ENCODE measurements at places on chromosomes 11 and 22.

DNA sequence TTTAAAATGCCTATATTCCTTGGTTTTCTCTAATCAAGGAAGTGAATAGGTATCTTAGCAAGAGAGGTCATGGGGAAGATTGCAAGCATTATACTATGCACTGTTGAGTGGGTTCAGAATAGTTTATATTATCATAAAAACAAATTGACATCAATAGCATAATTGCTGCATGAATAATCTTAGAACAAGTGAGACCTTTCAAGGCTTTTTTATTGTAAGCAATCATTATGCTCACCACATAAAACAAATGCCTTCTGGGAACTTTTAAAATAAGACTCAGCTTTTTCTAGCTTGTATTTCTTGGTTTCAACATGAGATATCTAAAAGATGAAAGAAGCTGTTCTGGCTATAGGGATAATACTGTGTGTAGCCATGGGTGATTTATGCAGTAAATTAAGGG is 135.6 kb upstream of the ZC3H12C start:
- no peak for DNase-seq

GRCh38 chr11:2992997-2993325 is 832 bp upstream of the NAP1L4 start:
- no peak for DNase-seq

- no peak for DNase-seq
Measured at GRCh38 chr11:65549096-65549495, 9.1 kb downstream of the LTBP3 start.

DNA sequence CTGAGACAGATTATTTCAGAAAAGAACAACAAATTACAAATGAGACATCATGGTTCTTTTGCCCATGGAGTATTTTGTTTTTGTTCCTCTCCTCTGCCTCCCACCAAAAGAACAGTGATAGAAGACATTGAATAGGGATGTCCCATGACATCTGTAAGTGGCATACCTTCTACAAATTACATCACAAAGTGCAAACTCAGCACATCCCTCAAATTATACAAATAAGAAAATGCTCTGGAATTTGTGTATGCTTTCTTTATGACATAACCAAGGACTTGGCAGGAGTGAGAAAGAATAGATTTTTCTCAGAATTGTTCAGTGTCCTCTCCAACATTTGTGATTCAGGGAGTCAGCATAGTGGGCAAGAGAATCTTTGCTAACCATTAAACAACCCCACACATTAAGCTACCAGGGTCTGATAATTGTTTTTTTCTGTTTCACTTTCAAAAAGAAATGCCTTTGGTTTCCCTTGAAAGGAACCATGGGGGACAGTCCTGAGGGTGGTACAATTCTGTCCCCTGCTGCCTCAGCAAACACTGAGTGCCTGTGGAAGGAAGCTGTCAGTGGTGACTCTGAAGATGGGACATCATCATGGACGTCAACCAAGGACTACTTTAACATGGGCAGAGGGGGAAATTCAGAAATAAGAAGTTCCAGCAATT is 430.3 kb downstream of the AASDHPPT start:
- no peak for DNase-seq

GRCh38 chr22:45009606-45010531 is at the start of gene PHF21B:
Gene PHF21B (minus strand): TSS chr22:45010005. CDS start chr22:45009549, 456 bp downstream.
- DNase-seq: no peak

DNA sequence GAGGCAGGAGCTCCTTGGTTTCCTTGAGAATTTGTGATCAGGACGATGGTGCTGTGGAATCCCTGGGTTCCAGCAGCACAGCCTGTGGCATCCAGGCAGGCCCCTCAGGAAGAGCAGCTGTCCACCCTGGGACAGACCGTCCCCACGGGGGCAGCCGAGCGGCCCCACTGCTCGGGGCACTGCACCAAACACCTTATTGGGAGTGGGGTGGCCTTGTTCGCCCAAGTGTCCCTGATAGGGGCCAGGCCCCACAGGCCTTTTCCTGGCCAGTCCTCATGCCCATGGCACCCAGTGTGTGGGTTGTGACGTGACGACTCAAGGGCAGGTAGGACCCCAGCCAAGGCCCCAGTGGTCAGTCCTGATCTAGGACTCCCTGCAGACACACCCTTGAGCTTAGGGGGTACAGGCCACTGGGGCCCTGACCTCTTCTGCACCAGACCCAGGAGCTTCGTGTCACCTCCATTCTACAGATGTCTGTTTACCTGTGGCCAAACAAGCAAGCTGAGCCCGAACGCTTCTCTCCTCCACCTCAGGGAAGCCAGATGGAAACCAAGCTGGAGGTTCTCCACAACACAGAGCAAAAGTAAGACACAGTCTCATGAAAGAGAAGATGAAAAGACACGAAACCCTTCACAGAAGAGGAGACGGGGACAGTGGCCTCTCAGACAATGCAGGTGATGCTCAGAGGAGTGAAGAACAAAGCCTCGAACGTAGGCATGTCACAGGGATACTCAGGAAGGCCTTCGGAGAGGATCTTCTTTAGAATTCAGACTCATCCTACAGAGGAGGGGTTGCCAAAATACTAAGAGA is 1.6 kb upstream of the BRD1 start:
- DNase-seq: no peak

DNA sequence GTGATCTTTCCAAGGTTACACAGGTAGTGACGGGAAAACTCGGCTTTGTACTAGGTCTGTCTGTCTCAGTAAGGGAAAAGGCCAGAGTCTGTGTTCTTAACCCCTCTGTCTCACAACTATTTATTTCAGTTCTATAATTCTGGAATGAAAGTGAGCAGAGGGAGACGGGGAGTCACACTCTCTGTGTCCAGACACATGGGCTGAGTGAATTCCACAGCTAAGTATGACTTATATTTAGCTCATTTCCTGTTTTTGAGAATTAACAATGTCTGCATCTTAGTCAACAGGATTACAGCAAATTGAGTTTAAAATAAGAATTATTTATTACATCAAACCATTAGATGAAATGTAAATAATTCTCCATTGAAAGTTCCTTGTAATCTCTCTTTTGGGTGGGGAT is 62.5 kb upstream of the OR4B1 start:
- no peak for DNase-seq

DNA sequence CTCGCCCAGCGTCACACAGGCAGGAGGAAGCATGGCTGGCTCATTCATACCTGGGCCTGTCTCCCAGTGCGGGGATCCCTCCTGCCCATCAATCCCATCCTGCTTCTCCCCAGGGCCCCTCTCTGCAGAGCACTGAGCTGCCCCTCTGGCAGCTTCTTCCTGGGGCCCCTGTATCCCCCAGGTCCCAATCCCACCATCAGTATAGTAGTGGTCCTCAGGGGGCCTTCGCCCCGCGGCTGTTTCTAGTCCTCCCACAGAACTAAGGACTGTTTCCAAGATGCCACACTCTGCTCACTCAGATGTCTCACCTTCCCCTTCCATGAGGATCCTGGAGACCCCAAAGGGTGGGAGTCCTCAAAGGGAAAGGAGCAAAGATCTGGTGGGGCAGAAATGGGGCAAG is 97.6 kb downstream of the PDE2A start:
- DNase-seq: no peak

DNA sequence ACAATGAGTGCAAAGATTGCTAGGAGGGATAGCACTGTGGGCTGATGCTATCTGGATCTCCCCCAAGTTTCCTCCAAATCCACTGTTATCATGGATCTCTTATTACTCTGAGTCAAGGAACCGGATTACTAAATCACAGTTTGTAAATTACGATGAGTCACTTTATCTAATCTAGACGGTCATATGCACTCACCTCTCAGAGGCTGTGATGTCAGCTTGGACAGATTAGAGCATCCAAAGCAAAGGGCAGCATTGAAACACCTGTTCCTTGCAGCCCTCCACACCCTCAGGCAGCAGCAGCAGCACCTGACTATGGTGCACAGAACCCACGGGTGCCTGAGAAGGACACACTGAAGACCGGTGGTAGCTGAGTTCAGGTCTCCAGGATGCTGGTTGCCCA is 14.0 kb upstream of the POU2AF1 start:
- DNase-seq: no peak

DNA sequence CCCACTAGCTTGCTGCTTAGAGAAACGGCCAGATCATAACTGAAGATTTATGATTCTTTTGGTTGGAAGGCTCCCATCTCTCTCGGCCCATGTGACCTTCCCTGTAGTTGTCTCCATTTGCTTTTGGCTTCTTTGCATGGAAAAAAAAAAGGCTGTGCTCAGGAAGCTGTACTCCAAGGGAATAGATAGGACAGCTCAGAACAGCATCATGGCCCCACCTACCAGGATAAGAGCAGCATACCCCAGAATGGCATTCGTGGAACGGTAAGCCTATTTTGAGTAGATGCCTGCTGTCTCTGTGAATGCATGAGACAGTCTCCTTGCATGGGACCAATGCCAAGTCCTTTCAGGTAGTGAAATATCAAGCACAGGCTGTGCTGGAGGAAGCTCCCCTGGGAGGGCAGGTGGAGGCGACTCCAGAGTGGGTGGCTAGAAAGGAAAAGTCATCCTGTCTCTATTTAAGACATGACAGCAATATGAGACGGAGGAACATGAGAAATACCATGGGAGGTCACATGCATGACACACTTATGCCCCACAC is 94.1 kb upstream of the AMOTL1 start:
- DNase-seq: no peak

- no peak for DNase-seq
Measured at GRCh38 chr11:75441804-75442132, 8.8 kb upstream of the KLHL35 start.
